ENCODE measurements at places on chromosomes 16 and 17.

- DNase-seq = no peak
These were observed 222.1 kb downstream of the RBFOX3 start for GRCh38 chr17:79388556-79389295.

DNA sequence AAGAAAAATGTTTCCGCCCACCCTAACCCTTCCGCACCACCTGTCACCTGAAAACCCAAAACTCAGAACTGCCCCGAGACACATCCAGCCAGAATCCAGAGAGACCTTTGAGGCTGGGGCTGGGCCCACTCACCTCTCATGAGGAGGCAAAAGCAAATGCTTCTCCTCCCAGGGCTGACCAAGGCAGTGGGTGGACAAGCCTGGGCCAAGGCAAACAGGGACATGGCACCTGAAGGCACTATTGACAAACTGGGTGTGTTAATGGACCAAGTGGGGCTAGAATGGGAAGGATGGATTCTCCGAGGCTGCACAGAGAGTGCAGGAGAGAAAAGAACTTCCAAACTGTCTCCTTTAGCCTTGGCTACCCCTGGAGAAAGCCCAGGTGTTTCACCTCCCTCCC, 54.4 kb downstream of the SOX9 start:
- no peak for DNase-seq

- DNase-seq = no peak
These were observed 20.1 kb downstream of the PIEZO1 start for GRCh38 chr16:88764913-88765349.

DNA sequence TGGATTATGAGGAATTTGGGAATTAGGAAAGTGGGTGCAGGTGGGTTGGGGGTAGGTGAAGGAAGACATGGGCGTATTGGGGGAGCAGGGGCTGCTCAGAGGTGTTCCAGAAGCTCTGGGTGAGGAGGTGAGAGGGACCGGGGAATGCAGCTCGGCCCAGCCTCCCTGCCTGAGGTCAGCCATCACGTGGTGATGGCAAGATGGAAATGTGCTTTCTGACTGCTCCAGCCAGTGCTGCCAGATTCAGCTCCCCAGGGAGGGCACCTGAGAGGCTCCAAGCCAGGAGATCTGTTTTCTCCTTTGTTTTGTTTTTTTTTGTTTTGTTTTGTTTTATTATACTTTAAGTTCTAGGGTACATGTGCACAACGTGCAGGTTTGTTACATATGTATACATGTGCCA, 35.2 kb upstream of the STH start:
- DNase-seq = no peak

GRCh38 chr16:27534256-27534655, 15.5 kb downstream of the GTF3C1 start:
- DNase-seq = no peak

DNA sequence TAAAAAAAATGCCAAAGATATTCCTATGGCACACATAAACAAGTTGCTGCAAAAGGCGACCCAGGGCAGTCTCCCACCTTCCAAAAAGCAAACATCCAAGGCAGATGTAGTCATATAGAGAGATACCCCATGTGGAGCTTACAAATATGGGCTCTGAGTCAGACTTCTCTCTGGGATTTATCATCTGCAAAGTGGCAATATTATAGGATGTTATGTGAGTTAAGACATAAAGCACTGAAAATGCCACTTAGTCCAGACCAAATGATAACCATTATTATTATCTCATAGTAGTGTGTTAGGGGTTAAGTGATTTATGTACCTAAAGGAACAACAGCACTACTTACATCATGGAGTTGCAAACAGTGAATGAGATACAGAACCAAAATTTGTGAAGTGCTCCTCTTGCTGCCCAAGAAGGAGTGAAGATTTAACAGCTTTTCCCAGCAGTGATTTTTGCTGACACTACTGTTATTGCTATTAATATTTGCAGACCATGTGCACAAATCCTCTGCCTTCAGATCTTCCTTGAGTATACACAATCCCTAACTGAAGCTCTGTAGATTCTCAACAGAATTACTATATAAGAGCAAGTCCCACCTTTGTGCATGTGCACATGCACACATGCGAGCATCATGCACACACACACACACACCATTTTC, 560.0 kb upstream of the SALL1 start:
- DNase-seq = no peak

DNA sequence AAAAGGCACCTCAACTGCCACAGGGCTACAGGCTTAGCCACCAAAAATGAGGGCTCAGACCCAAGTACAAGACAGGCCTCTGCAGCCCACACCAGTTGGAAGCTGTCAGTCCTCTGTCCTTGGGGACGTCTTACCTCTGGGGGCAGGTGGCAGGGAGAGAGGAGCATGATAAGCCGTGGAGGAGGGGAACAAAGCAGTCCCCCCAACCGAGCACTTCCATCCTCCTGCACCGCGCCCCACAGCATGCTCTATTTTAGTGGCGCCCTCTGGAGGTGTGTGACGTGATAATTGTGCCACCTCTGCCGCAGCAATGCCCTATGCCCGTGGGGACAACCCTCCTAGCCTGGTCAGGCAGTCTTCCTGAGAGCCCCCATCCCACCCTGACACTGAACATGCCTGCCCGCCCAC, 13.6 kb downstream of the G6PC3 start:
- DNase-seq = peak; percentile 25

DNA sequence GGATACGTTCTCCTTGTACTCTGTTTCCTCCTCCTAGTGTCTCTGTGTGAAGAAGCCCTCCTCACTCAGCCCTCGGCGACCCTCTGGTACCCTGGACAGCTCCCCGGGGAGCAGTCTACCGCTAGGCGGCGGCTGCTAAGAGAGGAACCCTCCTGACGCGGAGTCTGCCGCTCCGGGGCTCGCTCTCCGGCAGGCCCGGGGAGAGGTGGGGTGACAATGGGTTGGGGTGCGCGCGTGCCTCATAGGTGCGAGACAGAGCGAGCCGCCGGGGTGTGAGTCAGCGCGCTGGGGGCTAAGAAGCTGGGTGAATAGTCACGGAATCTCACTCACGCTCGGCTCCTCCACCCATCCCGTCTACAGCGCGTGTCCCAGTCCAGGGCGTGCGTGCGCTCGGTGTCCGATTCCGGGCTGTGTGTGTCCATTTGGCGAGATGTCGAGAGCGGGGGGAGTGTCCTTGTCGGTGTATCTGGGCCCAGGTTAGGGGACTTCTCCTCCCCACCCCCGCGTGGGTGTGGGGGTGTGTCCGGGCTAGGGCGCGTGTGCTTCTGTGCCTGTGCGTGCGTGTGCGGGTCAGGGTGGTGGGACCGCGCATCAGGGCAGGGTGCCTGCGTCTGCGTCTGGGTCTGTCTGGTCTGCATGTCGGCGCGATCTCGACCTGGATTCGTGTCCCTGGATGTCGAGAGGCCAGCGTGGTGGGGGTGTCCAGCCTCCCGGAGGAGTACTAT, 577 bp upstream of the HS3ST2 start:
- no peak for DNase-seq

DNA sequence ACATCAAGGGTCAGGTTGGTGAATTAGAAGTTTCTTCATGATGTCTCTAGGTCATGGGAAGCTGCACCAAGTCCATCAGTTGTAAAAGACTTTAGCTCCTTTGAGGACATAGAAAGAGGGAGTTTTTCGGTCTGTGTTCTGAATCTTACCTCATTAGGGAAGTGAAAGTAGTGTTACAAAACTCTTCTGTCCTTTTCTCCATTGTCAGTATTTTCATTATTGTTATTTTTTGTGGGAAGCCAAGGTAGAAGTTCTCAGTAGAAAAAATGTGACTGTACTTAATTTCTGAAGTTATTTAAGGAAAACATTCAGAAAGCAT, 24.2 kb downstream of the MAP3K3 start:
- no peak for DNase-seq

- no peak for DNase-seq
These were observed 24.9 kb downstream of the SCNN1G start for GRCh38 chr16:23207485-23207884.

DNA sequence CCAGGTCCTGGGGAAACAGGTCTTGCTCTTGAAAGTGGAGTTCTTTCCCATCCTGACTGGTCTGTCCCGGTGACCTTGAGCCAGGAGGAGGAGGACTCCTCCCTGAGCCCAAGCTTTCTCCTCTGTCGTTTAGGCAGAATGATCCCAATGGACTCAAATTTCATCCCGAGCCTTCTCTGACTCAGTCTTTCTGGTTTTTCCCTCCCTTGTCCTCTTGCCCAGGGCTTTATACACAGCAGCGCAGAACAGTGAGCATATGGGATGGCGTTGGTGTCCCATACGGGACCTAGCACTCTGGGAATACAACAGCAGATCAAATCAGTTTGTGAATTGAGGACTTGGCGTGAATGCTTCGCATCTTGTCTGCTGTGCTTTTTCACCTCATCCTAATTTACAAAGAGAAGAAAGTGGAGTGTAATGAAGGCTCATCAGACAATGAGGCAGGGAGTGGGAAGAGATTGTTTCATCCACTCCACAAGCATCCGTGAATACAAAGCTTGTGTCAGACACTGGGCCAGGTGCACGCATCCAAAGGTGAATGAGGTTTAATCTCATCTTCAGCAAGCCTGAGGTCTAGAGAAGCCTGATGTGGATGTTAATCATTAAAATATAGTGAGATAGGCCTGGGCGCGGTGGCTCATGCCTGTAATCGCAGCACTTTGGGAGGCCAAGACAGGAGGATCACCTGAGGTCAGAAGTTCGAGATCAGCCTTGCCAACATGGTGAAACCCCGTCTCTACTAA, 1.1 kb upstream of the XYLT1 start:
- no peak for DNase-seq

GRCh38 chr17:67499685-67500084, 122.6 kb downstream of the PITPNC1 start:
- no peak for DNase-seq

DNA sequence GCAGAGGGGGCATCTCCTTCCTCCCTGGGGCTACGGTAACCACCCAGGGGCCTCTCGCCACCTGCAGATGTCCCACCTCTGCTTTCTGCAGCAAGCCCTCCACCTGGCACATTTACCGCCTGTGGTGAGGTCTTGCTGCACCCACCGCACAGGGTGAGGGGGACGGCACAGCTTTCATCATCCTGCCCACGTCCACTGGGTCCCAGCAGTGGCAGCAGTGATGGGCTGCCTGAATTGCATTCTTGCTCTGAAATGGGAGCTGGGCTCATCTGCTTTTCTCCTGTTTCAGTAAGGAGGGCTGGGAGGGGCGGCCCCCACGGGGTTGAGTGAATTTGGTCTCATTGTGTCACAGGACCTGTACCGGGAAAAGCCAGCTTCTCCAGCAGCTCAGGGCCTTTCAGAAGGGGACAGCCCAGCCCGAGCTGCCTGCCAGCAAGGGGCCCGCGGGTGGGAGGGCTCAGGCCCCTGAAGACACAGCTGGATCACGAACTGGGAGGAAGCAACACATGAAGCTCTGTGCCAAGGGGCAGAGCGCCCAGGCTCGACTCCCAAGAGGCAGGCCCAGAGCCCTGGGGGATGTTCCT, 12.7 kb downstream of the DNAAF8 start:
- DNase-seq = no peak

DNA sequence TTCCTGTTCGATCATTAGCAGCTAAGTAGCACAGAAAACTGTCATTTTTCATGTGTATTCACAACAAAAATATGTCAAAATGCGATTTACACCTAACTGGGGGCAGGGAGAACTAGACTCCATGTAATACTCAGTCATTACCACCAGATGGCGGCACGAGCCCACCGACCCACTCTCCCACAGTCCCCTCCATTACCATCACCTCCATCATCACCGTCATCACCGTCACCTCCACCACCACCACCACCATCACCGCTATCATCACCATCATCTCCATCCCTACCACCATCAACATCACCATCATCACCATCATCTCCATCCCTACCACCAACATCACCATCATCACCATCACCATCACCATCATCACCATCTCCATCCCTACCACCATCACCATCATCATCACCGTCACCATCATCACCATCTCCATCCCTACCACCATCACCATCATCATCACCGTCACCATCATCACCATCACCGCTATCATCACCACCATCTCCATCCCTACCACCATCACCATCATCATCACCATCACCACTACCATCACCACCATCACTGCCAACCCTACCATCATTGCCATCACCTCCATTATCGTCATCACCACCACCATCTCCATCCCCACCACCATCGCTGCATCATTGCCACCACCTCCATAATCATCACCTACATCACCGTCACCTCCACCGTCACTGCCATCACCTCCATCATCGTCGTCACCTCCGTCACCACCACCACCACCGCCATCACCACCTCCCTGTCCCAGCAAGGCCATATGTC, 14.4 kb downstream of the NDUFAF8 start:
- peak; percentile 73 for DNase-seq

- DNase-seq = no peak
These were observed 1.3 kb downstream of the SMTNL2 start for GRCh38 chr17:4585638-4585994.

DNA sequence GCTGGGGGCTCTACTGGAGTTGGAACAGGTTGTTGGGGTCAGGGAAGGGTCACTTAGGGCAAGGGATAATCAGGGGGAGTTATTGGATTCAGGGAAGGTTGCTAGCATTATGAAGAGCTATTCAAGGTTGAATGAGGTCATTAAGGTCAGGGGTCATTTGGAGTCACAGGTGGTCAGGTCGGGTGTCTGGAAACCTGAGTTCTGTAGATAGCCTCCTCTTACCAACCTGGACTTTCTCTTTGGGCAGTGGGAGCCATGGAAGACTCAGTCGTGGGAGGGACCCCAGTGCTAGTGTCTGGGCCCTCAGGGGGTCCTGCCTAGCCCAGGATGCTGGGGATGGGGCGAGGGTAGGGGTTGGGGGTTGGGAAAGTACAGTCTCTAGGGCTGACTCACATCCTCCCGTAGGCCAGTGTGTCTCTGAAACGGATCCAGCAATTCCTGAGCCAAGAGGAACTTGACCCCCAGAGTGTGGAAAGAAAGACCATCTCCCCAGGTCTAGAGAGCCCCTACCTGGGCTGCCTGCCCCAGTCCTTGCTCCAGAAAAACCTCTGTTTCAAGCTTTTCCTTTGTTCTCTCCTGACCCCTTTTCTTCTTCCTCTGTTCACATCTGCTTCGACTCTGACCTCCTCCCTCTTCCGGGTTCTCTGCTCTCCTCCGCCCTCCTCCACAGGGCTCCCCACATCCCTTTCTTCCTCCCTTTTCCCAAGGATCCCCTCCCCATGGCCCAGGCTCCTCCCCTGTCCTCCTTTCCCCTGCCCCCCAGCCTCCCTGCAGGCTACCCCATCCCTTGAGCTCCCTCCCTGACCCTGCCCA, 33.5 kb downstream of the ABCC3 start:
- DNase-seq = no peak

DNA sequence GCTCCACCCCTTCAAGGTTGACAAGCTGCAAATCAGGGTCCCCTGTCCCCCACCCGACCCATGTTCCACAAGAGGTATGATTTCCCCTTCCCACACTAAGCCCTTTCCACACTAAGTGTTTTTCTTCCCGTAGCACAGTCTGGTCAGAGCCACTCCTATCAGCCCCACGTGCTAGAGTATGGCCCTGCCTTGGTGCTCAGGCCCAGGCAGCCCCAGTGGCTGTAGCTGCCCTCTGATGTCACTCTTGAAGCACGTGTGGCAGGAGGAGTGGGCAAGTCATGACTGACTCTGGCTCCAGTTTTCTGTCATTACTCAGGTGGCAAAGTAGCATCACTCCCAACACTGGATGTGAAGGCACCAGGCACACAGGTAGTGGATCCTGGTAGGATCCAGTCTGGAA, 35.4 kb upstream of the ERN1 start:
- no peak for DNase-seq

DNA sequence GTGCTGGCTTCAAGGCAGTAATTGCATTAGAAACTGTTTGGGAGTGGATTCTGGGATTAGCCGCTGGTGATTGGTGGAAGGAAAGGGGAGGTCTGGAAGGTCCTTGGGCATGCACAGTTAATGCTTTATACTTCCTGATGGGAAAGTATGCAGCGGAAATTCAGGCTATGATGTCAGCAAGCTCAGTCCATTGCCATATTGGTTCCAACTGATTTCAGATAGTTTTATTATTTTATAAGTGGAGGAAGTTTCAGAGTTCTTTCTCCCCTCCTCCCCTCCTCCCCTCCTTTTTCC, 8.1 kb upstream of the CMTR2 start:
- no peak for DNase-seq
